ENCODE measurements at places on chromosomes 5 and 9.

DNA sequence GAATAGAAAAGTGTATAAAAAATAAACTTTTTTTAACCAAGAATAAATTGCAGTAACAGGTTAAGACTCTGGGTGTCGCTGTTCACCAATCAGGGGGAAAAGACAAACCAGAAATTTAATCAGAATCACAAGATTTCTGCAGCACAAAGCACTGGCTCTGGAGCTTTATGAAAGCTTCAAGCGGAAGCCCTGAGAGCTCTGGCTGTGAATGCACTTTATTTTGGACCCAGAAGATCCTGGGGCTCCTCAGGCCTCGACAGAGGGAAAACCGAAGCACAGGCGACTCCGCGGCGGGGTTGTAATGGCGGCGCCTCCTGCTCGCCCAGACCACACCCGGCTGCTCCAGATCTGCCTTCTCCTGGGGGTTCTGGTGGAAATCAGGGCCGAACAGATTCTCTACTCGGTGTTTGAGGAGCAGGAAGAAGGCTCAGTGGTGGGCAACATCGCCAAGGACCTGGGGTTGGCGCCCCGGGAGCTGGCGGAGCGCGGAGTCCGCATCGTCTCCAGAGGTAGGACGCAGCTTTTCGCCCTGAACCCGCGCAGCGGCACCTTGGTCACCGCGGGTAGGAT is at the start of gene PCDHGA4:
Gene PCDHGA4, plus strand, starts transcription at position 122 of the 570 bp plus-strand sequence. Its CDS starts 87 bp downstream, at position 209.
- DNase-seq: no peak

DNA sequence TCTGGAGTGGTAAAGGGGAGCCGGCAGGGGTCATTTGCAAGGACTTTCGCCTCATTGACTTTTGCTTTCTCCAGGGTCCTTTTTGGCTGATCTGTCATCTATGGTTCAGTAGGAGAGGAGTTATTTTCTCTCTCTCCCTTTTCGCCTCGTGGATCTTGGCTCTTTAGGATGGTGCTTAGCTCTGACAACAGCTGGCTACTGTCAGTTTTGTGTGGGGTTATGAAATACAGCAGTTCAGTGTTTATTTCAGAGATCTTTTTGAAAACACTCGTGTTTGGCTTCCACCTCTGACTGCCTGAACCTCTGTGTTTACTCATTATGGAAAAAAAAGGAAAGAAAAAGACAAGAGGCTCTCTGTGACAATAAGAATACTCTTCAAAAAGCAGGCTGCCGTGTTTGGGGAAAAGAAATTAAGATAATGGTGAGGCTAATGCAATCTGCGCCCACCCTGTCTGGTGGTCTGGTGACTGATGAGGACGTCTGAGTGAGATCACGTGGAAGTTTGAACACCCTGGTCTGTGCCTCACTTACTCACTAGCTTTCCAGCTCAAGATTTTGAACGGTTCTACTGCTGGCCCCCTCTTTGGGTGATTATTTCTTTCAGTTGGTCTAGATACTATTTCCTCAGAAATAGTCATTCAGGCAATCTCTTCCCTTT is 567.7 kb downstream of the CAAP1 start:
- DNase-seq: no peak

- no peak for DNase-seq
Observed at GRCh38 chr5:39558541-39558940, 133.8 kb upstream of the DAB2 start.

DNA sequence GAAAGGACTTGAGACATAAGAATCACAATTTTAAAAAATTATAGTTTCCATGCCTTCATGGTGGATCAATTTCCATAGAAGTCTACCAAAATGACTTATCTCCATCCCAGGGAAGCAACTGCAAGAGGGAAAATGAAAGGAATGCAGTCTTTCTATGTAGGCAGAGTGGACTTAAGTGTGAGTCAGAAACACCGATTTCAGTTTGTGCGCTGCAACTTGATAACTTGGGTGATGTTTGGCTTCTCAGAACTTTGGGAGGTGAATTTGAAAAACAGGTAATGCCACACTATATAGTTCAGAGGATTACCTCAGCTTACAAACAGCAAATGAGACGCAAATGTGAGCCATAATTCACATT is 708 bp upstream of the CSNK1G3 start:
- DNase-seq: no peak

DNA sequence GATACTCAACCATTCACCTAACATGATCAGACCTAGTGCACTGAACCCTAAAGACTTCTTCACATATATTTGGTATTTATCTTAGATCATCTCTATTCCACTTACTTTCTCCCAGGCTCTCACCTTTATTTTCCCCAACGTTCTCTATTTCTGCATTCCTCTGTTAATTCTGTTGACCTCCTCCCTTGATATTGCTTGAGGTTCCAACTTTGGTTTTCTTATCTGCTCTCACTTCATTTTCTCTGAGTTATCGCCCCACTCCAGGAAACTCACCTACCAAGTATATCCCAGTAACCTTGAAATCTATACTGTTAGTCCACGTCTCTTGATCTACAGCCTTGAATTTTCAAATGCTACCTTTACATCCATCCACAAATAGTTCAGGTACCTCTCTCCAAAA is 9.2 kb downstream of the NADK2 start:
- DNase-seq: no peak

GRCh38 chr9:136977223-136977622 is at the start of gene PTGDS:
Gene PTGDS (plus strand): TSS chr9:136977504. CDS start chr9:136977579, 75 bp downstream.
- no peak for DNase-seq

GRCh38 chr5:64532657-64533056 is 26.8 kb downstream of the RGS7BP start:
- DNase-seq: no peak

GRCh38 chr5:178465228-178465860 is 124.8 kb downstream of the COL23A1 start:
- no peak for DNase-seq

DNA sequence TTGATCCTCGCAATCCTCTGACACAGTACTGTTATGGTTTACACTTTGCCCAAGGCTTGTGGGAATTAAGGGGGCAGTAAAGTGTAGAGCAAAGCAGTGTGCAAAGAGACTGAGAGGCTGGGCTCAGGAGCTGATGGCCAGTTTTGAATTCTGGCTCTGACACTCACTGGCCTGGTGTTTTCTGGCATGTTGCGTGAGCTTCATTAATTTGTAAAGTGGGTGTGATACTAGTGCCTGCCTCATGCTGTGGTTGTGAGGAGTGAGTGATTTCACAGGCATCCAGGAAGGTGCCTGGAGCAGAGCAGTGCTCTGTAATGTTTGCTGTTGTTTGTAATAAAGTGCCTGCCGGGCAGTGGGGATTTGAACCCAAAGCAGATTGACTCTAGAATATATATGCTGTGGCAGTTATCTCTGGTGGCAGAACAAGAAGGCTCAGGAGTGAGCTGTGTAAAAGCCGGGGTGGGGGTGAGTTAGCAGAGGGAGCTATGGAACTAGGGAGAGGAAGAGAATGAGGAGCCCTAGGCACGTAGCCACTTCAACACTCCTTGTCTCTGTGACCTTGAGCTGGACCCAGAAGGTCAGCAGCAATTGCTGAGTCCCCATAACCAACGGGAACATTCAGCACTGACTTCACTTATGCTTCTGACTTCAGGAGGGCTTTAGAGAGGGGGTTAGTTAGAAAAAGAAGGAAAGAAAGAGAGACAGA is 108.5 kb downstream of the DOCK2 start:
- no peak for DNase-seq

DNA sequence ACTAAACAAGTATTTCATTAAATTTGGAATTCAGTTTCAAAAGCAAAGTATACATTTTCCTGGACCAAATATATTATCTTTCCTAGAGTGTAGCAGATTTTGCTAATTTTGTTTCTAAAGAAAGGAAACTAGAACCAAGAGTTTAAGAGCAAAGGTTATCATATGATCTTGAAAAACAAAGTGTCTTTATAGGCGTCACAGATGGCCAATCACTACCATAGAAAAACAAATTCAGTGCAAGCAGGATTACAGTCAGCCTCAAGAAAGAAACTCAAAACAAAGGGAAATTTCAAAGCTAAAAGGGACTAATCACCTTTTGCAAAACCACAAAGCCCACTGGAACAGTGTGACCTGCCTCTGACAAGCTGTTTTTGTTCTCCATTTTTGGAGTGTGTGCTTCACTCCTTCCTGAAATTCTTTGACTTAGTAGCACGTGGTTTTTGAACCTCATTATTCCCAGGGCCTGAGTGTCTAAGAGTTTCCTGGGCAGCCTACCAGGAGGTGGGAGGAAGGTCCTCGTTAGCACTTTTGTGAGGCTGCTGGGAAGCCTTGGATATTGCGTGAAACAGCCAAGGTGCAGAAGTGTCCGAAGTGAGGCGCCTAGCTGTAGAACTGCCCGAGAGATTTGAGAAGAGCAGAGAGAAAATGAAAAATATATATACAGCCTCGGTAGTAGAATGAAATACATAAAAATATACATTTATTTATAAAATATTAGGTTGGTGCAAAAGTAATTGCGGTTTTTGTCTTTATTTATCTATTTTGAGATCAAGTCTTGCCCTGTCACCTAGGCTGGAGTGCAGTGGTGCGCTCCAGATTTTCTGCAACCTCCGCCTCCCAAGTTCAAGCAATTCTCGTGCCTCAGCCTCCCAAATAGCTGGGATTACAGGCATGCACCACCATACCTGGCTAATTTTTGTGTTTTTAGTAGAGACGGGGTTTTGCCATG is 246.1 kb downstream of the MARCHF11 start:
- no peak for DNase-seq

GRCh38 chr5:96031811-96032261 is 70.2 kb upstream of the ELL2 start:
- DNase-seq: no peak

DNA sequence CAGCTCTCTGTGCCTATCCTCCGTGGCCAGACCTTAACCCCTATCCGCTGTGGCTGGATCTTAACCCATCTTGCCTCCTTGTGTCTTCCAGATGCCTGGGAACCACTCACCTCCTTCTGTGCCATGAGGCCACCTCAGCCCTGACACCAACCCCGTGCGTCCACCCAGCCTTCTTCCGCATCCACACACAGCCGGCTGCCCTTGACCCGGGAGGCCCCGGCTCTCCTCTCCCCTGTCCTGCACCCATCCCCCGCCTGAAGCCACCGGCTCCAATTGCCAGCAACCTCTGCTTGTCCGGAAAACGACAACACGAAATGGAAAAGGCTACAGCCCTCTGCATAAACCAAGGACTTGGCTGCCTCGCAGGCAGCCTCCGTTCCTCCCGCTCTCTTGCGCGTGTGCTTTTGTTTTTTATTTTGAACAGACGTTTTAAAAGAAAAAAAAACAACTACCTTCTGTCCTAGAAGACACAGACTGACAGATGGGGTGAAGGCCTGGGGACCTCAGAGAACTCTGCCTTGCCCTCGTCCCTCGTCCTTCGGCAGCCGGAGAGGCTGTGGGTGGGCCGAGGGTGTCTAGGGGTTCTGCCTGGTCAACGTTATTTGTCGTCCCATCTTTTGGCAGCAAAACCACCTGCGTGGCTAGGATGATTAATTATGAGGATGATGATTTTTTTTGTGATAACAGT is 32.5 kb upstream of the HMCN2 start:
- DNase-seq: no peak

DNA sequence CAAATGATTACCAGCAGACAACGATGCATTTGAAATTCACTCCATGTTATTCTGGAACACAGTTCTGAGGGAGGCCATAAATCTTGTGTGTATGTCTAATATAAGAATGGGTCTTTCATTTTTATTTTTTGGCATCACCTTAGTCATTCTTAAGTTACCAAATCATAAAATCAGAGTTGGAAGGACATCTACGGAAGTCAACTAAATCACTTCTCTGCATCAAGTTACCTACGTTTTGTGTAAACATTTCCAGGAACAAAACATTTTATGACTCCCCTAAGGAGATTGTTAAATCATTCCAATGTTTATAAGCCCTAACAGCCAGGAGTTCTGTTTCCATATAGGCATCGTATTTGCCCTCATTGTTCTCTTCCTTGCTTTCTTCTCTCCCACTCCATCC is 378.2 kb downstream of the FAM170A start:
- no peak for DNase-seq

- DNase-seq: no peak
Observed at GRCh38 chr5:60826653-60827052, 17.4 kb downstream of the ELOVL7 start.

- DNase-seq: no peak
Observed at GRCh38 chr9:83307066-83307724, 231.0 kb downstream of the FRMD3 start.

DNA sequence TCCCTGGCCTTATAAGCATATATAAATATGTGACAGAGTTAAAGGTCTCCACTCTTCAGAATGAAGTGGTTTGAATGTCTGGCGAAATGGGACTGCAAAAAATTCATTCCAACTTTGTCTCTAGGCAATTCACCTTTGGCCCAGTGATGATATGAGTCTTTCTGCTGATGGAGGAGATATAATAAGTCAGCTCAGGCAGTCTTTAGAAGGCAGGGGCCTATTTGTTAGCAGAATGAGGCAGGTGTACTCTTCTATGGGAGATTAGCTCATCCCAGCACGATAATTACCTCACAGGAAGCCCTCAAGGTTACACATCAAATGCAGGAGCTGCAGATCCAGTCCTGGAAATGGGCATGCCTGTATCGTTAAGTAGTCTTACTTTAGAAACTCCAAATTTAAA is 300.5 kb downstream of the NR2F1-AS1 start:
- DNase-seq: no peak

GRCh38 chr5:169650701-169651331 is 13.7 kb downstream of the DOCK2 start:
- DNase-seq: peak; percentile 39

- DNase-seq: no peak
Observed at GRCh38 chr5:166102947-166103346, 2188.5 kb upstream of the WWC1 start.

DNA sequence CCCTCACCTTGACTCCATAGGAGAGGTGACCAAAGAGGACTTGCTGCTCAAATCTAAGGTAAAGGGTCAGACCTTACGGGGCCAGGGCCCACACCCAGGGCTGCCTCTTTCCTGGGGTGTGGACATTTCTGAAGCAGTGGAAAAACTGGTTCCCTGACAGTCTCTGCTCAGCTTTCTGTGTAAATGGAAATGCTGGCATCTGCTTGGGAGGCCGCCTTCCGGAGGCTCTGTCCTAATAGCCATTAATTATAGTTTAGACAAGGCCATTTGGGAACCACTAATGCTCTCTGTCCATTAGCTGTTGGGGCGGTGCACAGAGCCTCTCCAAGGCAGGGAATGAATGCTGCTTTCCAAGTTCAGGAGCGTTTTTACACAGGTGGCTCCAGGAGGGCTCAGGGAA is 17.3 kb downstream of the USP20 start:
- no peak for DNase-seq

- no peak for DNase-seq
Observed at GRCh38 chr5:6543830-6544560, 88.8 kb downstream of the NSUN2 start.

GRCh38 chr5:176877793-176878331 is 21.3 kb downstream of the HK3 start:
- DNase-seq: no peak

DNA sequence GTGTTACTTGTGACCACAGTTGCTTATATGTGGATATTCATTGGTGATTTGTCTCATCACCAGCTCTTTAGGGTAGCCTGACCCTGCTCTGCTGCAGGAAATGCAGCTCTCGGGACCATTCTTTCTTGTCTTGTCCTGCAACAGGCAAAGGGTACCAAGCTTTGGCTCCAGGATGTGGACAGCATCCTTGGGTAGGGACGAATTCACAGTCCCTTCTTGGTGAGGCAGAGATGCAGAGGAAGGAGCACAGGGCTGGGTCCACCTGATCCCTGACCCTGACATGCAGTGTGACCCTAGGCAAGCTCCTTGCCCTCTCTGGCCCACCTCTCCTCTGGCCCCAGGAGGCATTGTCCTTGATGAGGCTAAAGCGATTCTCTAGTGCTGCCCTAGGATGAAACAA is 37.0 kb upstream of the SYNPO start:
- DNase-seq: no peak

GRCh38 chr9:88737031-88737430 is 202.1 kb downstream of the NXNL2 start:
- DNase-seq: no peak

Measured in activated CD4-positive, alpha-beta T cell treated with anti-CD3 and anti-CD28 coated beads for 36 hours (primary cell).